Stimulated activated CD8-positive, alpha-beta memory T cell treated with anti-CD3 and anti-CD28 coated beads, Interleukin-4, amount 100 ng/mL, for 1 hour (primary cell): ENCODE measurements at places on chromosomes 1 and 21.

DNA sequence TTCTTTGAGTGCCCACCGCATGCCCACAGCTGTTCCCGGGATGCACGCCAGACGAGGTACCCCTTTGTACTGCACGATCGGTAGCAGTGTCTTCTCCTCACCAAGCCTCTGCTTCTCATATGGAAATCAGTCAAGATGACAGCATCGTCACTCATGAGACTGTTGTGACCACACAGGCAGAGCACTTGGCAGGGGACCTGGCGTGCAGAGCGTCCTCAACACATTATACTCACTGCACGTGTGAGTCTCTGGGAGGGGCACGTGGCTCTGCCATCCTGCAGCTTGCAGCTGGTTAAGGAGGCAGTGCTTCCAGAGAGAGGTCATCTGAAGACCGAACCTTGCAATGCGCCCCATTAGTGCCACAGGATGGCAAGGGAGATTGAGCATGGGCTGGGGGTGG is 266.8 kb downstream of the NPHP4 start:
- DNase-seq = no peak

GRCh38 chr1:156075775-156076204 is 6.5 kb downstream of the MEX3A start:
- DNase-seq = no peak

DNA sequence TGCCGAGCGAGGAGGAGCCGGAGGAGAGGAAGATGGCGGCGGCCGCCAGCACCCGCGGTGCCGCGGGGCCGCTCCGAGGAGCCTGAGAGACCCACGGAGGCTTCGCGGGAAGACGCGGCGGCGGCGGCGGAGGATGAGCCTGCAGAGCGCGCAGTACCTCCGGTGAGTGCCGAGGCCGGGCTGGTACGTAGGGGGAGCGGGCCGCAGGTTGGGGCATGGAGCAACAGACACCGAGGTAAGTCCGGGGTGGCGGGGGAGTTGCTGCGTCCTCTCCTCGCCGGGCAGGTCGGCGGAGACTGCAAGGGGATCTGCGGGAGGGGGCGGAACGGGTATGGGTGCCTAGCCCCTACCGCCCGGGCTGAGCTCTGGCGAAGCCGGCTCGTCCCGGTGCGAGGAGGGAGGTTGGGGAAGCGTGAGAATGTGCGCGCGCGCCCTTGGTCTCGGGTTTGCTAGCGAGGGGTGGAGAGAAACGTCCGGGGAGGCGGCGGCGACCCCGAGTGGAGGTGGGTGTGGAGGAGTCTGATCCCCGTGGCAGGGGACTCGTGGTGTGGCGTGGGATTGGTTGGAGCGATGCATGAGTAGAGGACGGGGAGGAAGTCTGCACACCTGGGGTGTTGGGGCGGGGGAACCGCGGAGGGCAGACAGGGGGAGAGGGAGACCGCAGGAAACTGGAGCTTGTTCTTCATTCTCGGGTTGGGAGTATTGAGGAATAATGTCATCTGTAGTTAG is at the start of gene SMG7:
Gene SMG7, plus strand, starts transcription at position 12 of the 729 bp plus-strand sequence. Its CDS starts 122 bp downstream, at position 134.
- DNase-seq = no peak

DNA sequence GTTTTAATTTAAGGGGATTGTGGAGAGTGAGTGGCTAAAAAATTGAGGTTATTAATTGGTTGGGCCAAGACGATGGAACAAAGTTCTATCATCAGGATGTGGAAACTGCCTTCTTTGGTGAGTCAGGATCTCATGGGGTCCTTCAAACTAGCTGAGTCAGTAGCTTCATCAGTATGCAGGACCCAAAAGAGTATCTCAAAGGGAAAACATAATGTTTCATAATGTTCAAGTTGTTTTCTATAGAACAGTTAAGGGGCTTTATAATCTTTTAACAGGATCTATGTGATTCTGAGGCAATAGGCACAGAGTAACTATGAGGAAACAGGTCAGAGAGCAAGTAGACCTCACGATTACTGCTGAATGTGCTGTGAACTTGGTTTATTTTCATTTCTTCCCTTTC is 3.2 kb upstream of the OLFML2B start:
- DNase-seq = no peak

DNA sequence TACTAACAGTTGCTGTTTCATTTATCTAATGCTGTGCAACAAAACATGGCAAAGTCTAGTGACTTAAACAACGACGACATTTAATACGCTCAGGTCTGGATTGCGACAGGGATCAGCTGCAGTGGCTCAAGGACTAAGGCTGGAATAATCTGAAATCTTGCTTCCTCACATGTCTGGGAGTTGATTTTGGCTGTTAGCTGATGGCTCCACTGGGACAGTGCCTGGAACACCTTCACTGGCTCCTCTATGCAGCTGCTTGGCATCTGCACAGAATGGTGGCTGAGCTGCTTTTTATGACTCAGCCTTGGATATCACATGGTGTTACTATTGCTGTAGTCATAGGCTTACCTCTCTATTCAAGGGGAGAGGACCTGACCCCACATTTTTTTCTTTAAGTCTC is 24.0 kb upstream of the BTG3 start:
- DNase-seq = no peak

GRCh38 chr1:1442069-1442770 is 6.7 kb downstream of the VWA1 start:
- no peak for DNase-seq

DNA sequence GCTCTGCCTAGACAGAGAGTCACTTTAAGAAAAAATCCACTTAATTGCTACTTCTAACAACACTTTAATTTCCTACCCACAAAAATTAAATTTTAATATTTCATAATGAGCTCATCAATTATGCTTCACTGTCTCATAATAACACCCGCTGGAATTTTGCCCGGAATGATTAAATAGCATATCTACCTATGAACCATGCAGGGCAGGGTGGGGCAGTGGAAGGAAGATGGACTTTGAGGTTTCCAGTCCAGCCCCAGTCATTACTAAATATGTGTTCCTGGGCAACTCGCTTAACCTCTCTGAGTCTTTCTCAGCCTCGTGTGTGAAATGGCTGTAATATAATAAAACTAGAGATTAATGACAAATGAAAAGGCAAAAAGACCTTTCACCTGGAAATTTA is 32.8 kb upstream of the SLC45A1 start:
- no peak for DNase-seq

DNA sequence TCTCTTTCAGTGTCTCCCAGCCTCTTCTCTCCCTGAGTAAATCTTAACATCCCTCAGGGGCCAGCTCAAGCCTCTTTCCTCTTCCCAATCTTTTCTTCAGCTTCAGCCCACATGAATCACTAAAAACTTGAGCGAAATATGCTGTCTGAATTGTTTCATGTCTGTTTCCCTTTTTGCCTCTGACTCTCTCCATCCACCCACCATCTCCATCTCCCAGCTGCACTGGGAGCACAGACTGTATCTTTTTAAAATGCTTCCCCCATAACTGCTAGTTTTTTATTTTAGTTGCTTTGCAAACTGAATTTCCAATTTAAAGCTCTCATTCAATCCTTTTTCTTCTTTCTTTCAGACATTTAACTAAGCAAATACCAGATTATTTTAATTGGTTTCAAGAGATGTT is 3.0 kb upstream of the AHCTF1 start:
- no peak for DNase-seq

DNA sequence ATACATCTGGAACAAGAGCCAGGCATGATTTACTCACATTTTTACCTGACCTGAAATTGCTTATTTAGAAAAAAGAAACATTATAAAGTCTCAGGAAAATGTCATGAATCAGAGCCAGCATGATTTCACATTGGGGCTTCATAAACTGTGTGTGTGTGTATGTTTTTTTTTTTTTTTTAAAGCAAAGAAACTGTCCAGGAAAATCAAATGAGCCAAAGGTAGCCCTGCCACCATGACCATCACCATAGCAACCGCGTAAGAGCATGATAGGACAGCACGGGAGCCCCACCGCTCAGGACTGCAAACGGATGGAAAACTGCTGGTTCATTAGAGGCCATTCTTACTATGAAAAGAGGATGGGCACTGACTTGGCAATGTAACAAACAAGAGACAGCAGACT is 139.2 kb downstream of the NTMT2 start:
- DNase-seq = no peak

DNA sequence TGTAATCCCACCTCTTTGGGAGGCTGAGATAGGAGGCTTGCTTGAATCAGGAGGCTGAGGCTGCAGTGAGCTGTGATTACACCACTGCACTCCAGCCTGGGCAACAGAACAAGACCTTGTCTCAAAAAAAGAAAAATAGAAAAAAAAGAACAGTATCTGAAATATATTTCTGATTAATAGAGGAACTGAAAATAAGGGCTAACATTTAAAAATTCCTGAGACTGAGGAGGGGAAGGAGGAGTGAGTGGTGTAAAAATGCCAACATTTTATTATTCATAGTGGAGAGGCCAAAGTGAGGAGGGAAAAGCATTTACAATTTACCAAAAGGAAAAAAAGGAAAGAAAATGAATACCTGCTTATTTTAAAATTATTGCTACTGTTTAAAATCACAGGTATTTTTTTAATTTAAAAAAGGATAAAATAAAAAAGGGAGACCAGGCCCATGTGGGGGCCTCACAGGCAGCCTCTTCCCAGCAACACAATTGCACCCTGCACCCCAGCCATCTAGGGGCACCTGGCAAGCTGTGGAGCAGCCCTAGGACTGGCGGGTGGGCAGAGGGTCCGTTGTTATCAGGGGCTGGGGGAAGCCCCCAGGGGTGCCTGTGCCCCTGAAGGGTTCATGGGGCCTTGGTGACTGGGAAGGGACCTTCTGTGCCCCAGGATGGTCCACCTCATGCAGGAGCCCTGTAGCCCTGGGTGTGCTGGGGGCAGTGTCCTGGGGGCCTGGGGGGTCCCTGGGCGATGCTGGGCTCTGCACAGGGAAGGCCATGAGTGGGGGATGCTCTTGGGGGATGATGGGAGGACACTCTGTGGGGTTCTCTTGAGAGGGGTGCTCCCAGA is 34.8 kb upstream of the ADARB1 start:
- DNase-seq = no peak
